ENCODE measurements at places on chromosomes 7 and 10.

GRCh38 chr7:70131817-70132216, 533.5 kb downstream of the AUTS2 start:
- no peak for DNase-seq

DNA sequence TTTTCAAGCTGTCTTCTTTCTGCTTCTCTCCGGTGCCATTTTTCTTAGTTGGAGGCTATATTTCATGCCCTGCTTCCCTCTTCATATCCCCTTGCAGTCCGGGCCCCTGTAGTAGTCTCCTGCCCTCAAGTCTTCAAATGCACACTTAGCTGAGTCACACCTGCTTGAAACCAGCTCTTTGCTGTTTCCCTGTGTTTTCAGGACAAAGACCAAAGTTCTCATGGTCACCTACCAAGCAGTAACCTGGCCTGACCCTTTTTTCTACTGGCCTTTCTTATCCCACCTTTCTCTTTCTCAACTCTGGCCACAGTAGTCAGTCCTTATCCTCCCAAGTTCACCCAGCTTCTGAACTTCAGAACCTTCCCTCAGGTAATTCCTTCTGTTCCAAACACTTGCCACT, 28.5 kb downstream of the GLUD1 start:
- no peak for DNase-seq

DNA sequence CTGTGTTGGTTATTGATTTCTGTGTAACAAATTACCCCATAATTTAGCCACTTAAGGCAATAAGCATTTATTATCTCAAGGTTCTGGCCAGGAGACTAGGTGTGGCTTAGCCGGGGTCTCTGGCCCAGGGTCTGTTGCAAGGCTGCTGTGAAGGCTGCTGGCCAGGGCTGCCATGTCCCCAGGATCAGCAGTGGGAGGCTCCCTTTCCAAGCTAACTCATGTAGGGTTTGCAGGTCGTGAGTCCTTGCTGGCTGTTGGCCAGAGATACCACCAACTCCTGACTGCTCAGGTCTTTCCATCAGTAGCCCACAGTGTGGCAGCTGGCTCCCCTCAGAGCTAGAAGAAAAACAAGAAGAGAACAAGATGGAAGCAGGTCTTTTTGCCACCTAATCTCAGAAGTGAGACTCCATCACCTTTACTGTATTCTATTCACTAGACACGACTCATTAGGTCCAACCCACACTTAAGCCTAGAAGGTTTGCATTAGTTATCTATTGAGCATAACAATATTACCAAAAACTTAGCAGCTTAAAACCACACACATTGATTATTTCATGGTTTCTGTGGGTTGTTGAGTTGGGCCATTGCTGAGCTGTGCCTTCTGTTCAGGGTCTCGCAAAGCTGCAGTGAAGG, 185.6 kb downstream of the PFKFB3 start:
- no peak for DNase-seq

DNA sequence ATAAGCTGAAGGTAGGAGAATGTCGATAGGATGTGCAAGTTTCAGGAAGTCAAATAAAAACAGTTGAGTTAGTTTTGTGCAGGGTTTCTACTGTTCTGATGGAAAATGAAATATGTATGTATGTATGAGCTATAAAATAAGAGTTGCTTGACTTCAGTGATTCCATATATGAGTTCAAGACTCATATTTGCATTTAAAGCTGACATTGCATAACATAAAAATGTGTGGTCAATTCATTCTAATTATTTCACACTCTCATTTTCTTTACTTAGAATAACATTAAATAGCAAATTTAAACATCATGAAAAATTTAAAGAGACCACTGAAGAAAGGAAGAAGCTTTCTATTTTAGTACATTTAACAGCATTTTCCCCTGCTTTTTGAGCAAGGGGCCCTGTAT, 37.8 kb downstream of the IFIT5 start:
- no peak for DNase-seq
